CD8-positive, alpha-beta T cell (primary cell): ENCODE measurements at places on chromosomes 2 and 18. TPM values are rescaled to one million over a fixed set of nuclear protein-coding genes. Genes with fewer than 3 reads are reported as not detected.
A peak's percentile ranks its signal among the peaks of the same experiment; 100 is the strongest.

- no peak for DNase-seq
Observed at GRCh38 chr2:47897883-47898731, 8.2 kb downstream of the FBXO11 start.

- no peak for DNase-seq
Observed at GRCh38 chr18:63236406-63236805, 83.2 kb downstream of the BCL2 start.

GRCh38 chr2:202069170-202070067 is 3.6 kb upstream of the KIAA2012 start:
- no peak for DNase-seq

DNA sequence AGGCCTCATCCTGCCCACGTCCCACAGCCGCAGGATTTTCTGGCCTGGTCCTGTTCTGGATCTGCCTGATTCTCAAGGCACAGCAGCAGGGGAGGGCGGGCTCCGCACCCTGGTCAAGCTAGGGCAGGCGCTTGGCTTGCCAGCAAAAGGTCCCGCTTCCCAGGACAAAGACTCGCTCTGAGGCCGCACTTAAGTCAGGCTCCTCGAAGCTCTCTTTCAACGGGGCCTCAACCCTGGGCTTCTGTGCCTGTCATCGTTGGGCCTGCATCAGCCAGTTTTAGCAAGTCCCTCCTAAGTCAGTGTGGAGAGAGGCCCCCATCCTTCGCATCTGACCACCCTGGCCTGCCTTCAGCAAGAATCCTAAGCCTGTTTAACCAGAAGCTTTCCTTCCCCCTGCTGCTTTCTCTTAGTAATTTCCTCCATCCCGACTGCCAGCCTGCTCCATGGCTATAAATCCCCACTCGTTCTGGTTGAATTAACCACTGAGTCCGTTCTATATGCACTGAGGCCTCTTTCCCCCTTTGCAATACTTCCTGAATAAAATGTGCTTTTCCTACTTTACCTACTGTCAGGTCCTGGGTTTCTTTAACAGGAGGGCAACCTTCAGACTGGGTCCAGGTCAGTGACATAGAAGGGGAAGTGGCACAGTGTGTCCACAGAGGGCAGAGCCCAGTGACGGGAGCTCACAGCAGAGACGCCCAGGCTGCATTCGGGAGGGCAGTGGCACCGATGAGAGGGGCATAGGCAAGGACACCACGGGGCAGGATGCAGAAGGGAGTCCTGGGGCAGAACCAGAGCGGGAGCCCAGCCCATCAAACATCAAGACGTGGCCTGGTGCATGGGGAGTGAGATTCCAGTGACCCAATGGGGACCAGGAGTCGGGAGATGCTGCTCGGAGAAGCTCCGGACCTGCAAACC is 62.7 kb downstream of the SP110 start:
- no peak for DNase-seq

GRCh38 chr2:105812180-105813044 is 67.7 kb downstream of the NCK2 start:
- no peak for DNase-seq

GRCh38 chr2:133255360-133255759 is 312.9 kb downstream of the NCKAP5 start:
- no peak for DNase-seq

SERPINB4 gene
- total RNA-seq = not detected

DNA sequence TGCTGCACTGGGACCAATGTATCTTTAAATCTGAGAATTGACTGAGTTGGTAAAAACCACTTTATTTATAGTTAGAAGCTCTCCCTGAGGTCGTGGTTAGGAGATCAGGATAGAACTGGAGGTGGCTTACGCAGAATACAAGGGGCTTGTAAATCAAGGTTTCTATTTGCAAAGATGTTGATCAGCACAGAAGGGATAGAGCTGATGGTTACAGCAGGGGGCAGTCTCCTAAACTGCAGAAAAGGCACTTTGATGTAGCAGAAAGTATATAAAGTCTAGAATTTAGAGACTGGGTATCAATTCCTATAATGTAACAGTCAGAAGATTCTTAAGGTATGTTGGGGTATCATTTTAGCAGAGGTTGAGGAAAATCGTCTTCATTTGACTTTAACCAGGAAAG is 25.2 kb upstream of the ACVR1 start:
- no peak for DNase-seq

- DNase-seq = no peak
Observed at GRCh38 chr18:31056296-31056695, 13.8 kb upstream of the DSC3 start.

DNA sequence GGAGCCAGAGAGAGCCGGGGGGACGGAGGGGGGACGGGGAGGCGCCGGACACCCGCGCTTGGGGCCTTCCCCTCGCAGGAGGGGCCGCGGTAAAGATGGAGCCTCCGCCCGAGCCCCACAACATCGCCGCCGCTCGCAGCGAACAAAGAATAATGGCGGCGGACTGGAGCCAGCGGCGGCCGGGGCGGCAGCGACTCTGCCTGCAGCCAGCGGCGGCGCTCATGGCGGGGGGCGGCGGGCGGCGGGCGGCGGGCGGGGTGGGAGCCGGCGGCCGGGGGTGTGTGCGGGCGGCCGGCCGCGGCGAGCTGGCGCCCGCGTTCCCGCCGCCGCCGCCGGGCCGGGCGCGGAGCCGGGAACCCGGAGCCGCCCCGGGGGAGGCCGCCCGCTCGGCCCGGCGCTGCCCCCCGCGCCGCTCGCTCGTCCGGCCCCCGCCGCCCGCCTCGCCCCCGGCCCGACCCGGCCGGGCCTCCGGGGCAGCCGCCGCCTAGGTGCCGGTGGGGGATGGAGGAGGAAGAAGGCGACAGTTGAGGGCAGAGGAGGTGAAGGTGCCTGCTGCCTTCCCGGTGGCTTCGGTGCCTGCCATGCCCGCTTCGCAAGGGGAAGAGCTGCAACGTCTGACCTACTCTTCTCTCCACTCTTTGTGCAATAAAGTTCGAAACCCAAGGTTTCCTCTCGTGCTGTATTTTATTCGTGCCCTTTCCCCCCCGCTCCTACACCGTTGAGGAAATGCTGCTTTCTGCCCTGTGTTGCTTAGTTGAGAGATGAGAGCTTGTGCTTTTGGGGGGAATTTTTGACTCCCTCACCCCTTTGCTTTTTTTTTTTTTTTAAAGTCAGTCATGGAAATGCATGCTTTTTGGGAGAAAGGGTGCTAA is 634 bp downstream of the CREB1 start:
- DNase-seq = peak; percentile 41

DNA sequence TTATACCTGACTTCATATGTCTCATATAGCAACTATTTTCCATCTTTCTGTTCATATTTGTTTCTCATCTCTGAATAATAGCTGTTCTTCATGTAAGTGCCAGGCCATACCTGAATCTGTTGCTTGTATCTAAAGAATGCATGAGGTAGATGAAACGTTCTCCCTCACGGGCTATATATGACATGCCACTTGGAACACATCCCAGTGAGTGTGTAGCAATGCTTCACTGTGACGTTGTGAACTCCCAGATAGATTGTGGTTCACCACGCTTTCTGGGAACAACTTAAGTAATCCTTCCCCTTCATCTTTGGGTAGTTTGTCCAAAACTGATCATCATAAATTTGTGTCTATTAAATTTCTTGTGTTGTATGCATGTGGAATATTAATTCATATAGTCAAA is 60.1 kb downstream of the RDH14 start:
- no peak for DNase-seq

APCDD1 gene
- total RNA-seq = not detected

GRCh38 chr18:6854811-6855210 is 125.3 kb downstream of the ARHGAP28 start:
- DNase-seq = no peak
